ENCODE measurements at places on chromosomes 5 and 9. TPM values are rescaled to one million over a fixed set of nuclear protein-coding genes. Genes with fewer than 3 reads are reported as not detected.

- DNase-seq = no peak
Observed at GRCh38 chr5:177598477-177598876, 1.5 kb upstream of the B4GALT7 start.

DNA sequence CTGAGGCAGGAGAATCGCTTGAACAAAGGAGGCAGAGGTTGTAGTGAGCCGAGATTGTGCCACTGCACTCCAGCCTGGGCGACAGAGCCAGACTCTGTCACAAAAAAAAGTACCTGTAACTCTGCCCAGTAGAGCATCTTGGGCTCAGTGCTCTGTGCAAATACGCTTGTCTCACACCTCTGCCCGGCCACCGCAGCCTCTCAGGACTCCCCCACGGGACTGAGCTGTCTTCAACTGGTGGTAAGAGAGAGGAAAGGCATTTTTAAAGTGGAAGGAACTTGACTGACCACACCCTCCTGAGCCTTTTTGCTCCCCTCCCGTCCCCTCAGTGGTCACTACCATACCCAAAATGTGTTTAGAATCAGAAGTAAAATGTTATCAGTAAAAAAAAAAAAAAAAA, 174.3 kb upstream of the PIK3R1 start:
- DNase-seq = no peak

Gene GFPT2
- total RNA-seq = 12.9 TPM

DNA sequence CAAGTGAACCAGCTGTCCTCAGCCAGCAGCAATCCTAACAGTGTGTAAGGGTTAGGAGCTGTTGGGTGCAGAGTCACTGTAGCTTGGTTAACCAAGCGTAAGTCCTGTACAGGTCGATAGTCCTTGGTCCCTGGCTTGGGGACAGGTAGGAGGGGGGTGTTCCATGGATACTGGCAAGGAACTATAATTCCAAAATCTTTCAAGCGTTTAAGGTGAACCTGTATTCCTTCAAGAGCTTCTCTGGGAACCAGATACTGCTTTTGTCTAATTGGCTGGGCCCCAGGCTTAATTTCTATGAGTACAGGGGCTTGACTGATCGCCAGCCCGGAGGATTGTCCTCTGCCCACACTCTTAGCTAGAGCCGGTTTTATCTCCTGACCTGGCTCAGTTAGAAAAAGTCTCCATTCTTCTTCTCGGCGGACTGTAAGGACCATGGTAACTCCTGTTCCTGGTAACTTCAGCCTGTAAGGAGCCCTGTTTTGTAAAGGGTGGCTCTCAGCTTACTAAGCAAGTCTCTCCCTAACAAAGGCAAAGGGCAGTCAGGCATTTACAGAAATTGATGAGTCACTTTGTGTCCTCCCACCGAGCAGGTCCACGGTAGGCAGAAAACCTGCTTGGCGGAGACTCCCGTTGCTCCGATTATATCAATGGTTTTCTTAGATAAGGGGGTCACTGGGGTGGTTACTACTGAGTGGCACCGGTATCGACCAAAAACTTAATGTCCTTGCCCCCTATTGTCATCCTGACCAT, 6.0 kb upstream of the ZNF354C start:
- no peak for DNase-seq

DNA sequence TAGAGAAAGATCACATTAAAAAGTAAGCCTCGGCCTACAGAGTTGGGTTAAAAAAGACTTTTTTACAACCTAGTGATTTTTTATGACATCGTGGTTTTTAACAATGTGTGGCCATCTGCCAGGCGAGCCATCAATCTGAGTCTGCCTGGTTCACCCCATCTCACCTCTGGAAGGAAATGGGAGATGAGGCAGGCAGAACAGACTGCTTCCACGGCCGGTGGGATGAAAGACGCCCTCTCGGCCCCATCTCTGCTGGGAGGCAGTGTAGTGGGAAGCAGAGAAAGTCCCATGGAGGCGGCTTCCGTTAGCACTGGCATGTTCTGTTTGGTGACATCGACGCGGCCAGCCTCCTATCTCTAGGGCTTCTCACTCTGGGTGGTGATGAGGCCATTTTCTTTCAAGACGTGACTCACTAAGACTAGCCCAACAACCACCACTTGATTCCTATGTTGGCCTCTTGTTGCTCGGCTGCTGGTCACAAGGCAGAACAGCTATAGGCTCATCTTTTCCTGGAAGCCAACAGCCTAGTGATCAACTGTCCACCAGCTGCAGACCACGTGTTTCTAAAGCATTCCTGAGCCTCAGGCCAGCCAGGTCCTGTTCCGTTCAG, 132.4 kb upstream of the OTULINL start:
- DNase-seq = no peak

DNA sequence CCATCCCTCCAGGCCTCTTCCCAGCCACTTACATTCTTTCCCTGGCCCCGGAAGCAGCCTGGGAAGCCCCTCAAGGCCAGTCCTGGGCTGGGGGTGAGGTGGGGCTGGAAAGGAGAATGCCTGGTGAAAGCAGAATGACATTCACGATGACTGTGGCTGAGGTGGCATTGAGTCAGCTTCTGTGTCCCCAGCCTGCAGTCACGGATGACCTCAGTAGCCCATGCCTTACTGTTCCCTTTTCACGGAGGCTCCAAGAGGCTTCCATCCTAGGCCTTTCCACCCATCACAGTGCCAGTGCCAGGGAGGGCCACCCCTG, 2.7 kb downstream of the PRDM12 start:
- DNase-seq = no peak

Gene PCDHA1
- 0.08 TPM for total RNA-seq

DNA sequence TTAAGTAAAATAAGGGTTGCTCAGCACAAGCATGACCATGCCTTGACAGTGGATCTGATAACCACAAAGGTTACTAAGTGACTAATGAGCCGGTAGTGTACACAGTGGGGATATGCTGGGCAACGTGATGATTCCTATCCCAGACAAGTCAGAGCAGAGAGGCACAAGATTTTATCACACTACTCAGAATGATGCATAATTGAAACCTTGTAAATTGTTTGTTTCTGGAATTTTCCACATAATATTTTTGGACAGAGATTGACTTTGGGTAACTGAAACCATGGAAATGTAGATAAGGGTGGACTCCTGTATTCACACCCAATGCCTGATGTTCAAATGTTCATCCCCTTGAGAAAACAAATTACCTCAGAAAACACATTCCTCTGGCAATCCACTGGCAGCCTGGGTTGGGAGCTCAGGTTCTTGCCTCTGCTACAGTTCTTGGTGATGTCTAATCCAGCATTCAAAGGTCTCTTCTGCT, 16.2 kb upstream of the ERAP1 start:
- DNase-seq = no peak

DNA sequence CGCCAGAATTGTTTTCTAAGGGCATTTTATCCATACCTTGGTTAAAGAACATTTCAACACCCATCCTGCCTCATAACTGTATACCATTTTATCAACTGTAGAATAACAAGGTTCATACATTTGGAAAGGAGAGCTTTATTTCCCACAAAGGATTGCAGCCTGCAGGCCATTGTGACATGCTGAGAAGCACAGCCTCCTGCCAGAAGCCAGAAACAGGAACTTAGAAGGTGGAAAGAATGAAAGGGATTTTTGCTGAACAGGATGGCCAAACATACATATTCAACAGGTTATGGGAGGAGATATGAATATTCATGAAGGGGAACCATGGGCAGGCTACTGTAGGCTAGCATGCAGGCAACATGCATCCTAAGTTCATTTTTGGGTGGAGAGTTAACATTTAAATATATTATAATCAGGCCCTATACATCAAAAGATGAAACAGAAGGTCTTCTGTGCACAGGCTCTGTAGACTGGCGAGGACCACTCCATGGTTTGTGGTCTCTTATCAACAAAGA, 59.9 kb upstream of the DIRAS2 start:
- DNase-seq = no peak

DNA sequence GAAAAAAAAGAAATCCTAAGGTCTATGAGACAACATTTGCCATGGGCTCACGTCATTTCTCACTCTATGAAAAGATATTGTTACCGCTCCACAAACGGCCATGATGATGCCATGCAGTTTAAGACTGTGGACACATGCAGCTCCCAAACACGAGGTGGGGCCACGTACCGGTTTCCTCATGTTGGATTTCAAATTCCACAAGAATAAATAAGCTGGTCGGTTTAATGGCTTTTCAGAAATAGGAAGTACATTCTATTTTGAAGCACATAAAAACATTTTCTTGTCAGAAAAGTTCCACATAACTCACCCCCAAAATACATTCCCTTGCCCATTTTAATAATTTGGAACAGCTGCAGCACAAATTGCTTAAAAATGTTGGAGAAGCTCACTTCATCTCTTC, 130.6 kb downstream of the MYO10 start:
- no peak for DNase-seq

Gene PCDHB9
- 1.3 TPM for total RNA-seq

Gene SLC4A9
- 0.19 TPM for total RNA-seq

DNA sequence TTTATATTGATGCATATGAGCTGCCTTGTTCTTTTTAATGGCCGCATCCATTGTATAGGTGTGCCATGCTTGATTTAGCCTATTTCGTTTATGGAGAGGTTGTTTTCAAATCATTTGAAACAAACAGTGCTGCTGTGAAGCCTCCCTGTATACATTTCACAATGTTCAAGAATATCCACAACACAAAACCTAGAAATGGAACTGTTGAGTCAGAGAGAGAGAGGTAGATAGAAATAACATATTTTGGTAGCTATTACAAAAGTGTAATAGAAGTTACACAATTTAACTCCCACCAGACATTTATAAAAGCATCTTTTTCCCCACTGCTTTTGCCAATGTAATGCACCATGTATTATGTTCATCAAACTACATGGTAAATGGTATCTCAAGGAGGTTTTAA, 82.0 kb downstream of the FRMD3 start:
- no peak for DNase-seq

DNA sequence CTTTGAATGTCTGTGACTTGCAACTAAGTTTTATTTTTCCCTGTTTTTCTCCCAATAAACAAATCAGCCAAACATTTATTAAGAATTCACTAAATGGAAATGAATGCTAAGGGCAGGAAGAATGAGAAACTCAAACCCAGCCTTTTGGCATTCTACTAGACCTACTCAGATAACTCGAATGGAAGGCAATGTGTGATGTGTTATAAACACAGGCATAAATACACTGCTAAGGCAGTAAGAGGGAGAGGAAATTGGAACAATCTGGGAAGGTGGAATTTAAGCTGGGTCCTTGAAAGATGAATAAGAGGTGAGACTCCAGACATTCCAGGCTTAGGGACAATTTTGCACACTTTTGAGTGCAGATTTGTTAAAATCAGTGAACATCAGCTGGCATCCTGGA, 34.7 kb downstream of the MARCHF3 start:
- no peak for DNase-seq

DNA sequence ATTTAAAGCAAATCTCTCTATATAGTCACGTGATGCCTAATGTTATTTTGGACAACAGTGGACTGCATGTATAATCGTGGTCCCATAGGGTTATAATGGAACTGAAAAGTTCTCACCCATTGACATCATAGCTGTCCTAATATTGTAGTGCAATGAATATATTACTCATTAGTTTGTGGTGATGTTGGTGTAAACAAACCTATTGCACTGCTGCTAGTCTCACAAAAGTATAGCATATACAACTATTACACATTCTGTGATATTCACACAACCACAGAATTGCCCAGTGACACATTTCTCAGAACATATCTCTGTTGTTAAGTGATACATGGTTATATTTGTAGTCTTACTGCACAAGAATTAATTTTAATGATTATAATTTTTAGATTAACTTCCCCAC, 37.7 kb downstream of the IPO11 start:
- no peak for DNase-seq

- no peak for DNase-seq
Observed at GRCh38 chr5:74643111-74643562, 2.6 kb upstream of the ENC1 start.

Gene MOB3B
- total RNA-seq = 0.51 TPM

DNA sequence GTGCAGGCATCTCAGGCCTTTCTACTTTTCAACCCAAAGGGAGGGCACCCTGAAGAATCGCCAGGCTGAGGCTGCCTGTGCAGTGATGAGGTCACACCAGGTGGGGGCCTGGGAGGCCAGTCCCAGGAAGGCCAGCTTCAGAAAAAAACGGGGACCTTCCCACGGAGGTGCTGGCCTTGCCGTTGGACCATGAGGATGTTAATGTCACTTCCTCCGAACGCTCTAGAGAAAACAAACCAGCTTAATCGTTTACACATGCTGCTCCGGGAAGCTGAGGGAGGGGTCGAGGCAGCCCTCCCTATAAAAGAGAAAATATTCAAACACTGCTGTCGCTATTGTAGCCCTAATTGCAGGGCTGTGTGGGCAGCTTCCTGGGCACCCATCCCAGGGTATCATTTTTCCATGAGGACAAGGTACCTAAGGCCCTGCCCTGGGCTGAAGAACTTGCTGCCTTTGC, 27.0 kb downstream of the PTGES start:
- no peak for DNase-seq

GRCh38 chr9:79977510-79978197, 405.9 kb downstream of the TLE4 start:
- DNase-seq = no peak

- no peak for DNase-seq
Observed at GRCh38 chr5:67222243-67223025, 25.8 kb upstream of the CD180 start.

Gene MCIDAS
- total RNA-seq = not detected

DNA sequence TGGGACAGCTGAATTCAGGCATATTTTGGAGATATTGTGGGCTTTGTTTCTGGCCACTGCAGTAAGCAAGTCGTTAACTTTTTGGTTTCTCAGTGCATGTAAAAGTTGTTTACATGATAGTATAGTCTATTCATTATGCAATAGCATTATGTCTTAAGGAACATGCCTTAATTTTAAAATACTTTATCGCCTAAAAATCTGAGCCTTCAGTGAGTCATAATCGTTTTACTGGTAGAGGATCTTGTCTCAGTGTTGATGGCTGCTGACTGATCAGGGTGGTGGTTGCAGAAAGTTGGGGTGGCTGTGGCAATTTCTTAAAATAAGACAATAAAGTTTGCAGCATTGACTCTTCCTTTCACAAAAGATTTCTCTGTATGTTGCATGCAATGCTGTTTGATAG, 5.1 kb downstream of the SCGB3A1 start:
- DNase-seq = no peak

DNA sequence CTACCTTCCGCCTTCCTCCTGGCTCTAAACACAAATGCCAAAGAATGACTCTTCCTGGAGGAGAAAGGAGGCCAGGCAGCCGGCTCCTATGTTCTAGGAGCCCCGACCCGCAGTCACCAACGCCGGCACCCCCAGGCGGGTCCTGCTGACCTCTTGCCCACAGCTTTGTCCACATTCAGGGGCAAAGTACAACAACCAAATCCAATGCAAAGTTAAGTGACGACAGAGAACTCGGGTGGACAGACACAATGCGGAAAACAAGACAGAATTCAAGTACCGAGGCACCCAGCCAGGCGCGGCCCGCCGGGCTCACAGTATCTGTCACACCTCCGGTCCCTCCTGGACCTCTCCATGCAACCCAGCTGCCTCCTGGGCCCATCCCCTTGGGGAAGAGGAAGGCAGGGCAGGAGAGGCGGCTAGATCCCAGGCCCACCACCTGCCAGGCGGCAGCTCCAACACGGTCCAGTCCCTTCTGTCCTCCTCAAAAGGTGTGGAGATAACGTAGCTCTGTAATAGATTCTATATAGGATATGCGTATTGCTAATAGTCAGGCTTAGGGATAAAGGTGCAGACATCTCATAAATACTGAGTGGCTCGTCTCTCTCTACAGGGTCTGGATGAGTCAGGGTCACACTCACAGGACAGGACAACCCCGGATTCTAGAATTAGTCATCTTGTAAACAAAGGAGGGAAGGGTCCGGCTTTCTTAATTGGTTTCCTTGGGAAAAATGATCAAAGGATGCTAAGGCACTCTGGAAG, 46.9 kb upstream of the UBAC1 start:
- no peak for DNase-seq
